ENCODE measurements at places on chromosomes 1 and 21. TPM values are rescaled to one million over a fixed set of nuclear protein-coding genes. Genes with fewer than 3 reads are reported as not detected.

DNA sequence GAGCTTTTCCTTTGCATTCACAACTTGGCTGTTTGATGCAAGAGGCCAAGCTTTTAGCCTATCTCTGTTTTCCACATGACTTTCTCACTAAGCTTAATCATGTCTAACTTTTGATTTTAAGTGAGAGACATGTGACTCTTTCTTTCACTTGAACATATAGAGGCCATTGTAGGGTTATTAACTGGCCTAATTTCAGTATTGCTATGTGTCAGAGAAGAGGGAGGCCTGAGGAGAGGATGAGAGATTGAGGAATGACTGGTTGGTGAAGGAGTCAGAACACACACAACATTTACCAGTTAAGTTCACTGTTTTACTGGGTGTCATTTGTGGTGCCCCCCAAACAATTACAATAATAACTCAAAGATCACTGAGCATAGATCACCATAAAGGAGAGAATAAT lies 193.5 kb downstream of the CYYR1 start:
- DNase-seq = no peak

MEX3A gene
- total RNA-seq = 3.7 TPM

PCSK9 gene
- total RNA-seq = 61.2 TPM

G0S2 gene
- total RNA-seq = 24.7 TPM

SERINC2 gene
- 212 TPM for total RNA-seq

CD52 gene
- total RNA-seq = 13.1 TPM

DNA sequence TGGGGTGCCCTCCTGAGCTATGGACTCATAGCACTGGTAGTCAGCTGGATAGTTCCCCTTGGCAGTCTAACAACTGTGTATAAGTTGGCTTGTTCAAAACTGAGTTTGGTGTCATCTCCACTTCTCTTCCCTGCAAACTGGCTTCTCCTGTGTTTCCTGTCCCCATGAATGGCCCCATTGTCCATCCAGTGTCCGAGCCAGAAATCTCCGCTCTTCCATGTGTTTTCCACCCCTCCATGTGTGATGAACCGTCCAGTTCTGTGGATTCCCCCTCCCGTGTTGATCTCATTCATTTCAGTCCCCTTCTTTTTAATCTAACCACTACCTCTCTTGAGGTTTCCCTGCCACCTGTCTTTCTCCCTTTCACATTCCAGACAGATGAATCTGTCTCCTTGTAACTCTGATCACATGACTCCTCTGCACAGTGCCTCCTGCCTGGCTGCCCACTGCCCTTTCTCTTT lies 195.7 kb downstream of the ROR1 start:
- DNase-seq = no peak

GRCh38 chr1:40151457-40152079 lies 9.6 kb upstream of the RLF start:
- no peak for DNase-seq

DNA sequence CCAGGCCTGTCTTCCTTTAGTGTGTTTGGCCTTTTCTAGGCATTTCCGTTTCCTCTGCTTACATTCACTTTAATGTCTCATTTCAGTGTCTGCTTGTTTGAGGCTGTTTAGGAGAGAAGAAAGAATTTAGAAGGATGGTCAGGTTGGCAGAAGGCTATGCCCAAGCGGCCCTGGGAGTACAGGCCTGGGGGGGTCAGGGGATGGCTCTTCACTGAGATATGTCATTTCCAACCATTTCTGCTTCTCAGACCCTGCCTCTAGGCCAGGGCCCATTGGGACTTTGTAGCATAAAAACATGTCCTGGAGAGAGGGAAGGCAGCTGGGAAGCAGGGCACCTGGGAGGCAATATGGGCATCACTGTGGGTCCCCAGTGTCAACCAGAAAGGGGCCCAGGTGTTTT lies 86.0 kb downstream of the DDX20 start:
- DNase-seq = no peak

KIF14 gene
- total RNA-seq = 2.7 TPM

GRCh38 chr1:185450060-185450788 lies 133.2 kb upstream of the IVNS1ABP start:
- DNase-seq = peak; percentile 38

GRHL3 gene
- 0.64 TPM for total RNA-seq

DNA sequence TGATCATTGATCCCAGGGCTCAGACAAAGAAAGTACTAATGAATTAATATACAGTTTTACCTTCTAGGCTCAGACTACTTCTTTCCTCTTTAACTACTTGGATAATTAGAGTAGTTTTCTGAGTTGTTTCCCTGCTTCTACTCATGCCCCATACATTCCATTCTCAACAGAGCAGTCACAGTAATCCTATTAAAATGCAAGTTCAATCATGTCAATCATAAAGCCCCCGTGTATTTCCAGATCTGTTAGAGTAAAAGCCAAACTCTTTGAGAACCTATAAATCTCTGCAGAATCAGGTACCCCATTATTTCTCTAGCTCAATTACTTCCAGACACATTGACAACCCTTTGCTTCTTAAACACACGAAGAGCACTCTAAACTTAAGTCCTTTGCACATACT lies 242.1 kb upstream of the PRMT6 start:
- no peak for DNase-seq

DNA sequence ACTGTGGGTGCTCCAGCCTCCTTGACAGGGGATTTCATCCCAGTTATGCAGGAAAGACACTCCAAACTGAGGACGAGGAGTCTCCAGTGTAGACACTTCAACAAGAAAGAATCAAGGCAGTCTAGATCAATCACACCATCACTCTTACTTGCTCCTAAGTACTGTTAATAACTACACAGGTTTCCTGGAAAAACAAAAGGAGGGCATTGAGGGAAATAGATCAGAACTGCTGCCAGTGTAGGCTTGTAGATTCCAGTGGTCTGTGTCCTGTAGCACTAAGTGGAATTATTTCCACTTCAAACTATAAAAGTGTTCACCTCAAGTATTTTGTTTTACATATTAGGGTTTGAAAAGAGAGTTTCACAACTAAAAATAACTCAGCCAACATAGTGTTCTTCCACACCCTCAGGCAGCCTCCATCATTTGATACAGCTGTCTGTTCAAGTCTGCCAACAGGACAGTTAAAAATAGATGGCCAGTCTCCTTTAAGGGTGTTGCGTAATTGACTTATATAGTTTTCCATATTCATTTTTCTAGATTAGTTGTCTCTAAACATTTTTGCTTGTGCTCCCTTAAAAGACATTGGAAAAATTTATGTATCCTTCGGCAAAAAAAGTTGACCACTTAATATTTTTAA lies 32.0 kb upstream of the AGL start:
- DNase-seq = no peak

DNA sequence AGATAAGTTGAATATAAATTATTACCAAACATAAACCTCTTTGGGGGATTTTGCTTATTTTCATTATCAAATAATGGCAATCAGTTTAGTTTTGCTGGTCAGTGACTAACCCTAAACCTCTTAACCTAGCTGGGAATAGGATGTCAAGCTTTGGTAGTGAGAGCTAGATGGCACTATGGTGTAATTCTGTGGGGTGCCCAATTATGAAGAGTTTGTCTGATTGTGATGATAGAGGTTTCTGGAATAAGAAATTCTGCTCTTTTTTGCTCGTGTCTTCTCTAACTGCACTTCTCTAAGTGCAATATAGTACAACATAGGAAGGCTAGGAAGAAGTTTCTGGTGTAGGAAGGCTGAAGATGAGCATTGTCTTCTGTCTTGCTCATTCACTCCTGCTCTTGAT lies 59.8 kb downstream of the XCL1 start:
- DNase-seq = no peak

HSD3B1 gene
- not detected for total RNA-seq

- no peak for DNase-seq
Measured at GRCh38 chr1:183552891-183553290, 37.4 kb downstream of the NCF2 start.

DNA sequence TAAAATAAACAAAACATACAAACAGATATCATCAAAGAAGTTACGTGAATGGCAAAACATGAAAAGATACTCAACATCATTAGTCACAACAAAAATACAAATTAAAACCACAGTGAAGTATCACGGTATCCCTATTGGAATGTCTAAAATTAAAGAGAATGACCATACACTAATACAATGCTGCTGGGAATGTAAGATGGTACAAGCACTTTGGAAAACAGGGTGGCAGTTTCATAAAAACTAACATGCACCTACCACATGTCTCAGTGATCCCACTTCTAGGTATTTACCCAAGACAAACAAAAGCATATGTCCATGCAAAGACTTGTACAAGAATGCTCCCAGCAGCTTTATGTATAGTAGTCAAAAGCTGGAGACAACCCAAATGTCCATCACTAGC lies 69.1 kb downstream of the HSF2BP start:
- no peak for DNase-seq

CASQ2 gene
- 10.5 TPM for total RNA-seq

RIPK4 gene
- total RNA-seq = 10.1 TPM

- DNase-seq = no peak
Measured at GRCh38 chr1:235181561-235182245, 20.7 kb upstream of the RBM34 start.

IL20 gene
- total RNA-seq = not detected

DNA sequence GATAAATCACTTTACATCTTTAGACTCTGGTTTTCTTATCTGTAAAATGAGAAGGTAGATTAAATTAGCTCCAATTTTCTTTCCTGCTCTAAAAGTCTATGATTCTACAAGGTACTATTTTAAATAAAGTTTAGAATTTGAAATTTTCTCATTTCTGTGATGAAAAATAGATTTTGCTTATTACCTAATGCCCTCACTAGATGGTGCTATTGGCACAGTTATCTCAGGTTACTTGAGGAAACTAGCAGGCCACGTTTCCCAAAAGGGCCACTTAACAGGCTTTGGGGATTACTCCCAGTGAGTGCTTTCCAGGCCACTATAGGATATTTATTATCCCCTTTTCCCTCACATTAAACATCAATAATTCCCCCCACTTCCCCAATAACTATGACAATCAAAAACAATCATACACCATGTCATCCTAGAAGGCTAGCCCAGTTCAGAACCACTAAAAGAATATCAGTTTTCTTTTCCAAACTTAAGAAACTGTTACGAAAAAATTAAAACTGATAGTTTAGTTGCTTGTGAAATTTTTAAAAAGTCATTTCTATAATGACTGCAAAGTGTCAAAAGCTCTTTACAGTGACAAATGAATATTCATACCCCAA lies 30.6 kb downstream of the OMA1 start:
- peak; percentile 27 for DNase-seq

SF3B4 gene
- 66.1 TPM for total RNA-seq

DNA sequence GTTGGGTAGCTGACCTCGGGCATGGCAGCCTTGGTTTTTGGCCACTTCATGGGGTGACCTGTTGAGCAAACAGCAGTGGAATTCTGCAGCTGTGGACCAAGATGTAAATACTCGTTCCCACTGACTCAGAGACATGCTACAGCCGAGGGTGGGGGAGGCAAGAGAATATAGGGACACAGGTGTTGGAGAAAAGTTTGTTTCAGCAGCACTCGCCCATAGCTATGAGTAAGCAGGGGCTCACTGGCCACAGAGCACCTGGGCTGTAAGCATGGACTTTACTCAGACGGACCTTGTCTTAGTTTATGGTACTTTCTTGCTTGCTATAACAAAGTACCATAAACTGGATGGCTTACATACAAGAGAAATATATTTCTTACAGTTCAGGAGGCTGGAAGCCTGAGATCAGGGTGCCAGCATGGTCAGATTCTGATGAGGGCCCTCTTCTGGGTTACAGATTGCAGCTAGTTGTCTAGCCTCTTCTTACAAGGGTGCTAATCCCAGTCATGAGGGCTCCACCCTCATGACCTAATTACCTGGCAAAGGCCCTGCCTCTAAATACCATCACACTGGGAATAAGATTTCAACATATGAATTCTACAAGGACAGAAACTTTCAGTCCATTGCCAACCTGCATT lies 437.2 kb upstream of the DAB1 start:
- DNase-seq = no peak

GRCh38 chr1:243701872-243702271 lies 148.2 kb downstream of the AKT3 start:
- DNase-seq = no peak

GRCh38 chr21:45533846-45534635 lies 8.2 kb downstream of the SLC19A1 start:
- DNase-seq = no peak

CHI3L2 gene
- total RNA-seq = 0.53 TPM

LCE1D gene
- total RNA-seq = not detected

KRTAP24-1 gene
- not detected for total RNA-seq

NOS1AP gene
- total RNA-seq = 9.0 TPM

OPTC gene
- total RNA-seq = not detected

Data from colonic mucosa (tissue), 4 donors.